ENCODE measurements at places on chromosomes 4 and X.
A peak's percentile ranks its signal among the peaks of the same experiment; 100 is the strongest.

- DNase-seq = peak; percentile 57
These were observed 283.2 kb upstream of the CPEB2 start for GRCh38 chr4:14719053-14719452.

DNA sequence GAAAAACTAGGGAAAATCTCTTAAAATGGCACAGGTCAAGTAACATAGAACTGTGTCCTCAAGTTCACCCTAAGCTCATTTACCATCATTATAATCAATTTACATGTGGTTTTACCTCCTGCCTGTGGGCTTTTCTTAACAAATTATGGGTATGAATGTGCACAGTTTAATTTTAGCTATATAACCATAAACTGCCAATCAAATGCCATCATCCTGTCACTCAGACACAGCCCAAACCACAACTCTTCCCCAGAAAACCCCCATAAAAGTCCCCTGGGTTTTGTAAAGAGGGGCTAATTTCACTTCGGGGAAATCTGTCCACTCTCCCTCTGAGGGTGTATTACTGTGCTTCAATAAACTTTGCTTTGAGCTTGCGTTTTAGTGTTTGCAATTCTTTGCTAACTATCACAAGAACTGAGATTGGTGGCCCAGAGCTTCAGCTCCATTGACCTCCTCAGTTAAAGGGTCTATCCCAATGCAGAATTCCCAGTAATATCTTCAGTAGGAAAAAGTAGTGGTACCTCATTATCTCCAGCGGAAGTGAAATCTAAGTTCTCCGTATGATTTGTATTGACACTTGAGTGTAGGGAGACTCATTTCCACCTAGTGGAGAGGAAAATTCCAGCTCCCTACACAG, 394.6 kb downstream of the SPOCK3 start:
- no peak for DNase-seq

DNA sequence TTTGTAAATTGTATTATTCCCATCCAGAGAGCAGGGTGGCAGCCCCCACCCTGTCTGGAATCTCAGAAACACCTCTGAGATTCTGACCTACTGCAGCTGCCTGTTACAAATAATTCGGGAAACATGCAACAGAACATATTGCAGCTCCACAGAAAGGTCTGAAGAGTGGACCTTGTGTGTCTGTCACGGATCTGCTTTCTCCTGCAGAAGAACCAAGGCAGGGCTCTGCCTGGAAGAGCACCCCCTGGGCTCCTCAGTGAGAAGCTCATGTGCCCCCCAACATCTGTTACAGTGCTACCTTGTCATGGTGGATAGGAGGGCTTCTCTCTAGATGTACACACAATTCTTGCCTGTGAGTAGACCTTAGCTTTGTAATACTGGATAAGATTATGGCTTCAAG, 286.6 kb upstream of the GATB start:
- no peak for DNase-seq

DNA sequence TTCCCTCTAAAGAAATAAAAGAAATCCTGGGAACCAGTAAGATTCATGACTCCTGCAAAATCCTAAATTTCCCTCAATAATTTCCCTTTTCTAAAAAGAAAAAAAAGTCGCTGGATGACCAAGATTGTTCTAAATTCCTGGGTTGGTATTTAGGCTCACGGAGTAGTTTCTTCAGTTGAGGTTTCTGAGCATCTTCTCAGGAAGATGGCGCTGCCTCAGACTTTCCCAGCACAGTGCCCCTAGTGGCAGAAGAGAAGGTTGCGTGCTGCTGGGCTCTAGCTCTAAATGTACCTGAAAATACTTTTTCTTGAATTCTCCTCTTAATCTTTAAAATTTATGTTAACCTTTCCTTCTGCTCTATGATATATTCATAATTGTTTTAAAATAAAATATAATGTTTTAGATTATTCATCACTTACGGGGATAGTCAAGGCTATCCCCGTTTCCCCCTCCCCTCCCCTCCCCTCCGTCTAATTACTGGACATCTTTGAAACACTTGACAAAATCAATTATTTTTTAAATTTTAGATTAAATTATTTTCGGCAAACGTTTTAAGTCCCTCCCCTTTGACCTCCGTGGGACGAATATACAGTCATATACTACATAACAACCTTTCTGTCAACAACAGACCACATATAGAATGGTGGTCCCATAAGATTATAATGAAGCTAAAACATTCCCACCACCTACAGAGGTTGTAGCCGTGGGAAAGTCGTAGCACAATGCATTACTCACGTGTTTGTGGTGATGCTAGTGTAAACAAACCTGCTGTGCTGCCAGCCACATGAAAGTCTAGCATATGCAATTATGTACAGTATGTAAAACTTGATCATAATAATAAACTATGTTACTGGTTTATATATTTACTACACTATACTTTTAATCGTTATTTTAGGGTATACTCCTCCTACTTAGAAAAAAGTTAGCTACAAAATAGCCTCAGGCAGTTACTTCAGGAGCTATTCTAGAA, 41.0 kb upstream of the GATB start:
- peak; percentile 20 for DNase-seq

DNA sequence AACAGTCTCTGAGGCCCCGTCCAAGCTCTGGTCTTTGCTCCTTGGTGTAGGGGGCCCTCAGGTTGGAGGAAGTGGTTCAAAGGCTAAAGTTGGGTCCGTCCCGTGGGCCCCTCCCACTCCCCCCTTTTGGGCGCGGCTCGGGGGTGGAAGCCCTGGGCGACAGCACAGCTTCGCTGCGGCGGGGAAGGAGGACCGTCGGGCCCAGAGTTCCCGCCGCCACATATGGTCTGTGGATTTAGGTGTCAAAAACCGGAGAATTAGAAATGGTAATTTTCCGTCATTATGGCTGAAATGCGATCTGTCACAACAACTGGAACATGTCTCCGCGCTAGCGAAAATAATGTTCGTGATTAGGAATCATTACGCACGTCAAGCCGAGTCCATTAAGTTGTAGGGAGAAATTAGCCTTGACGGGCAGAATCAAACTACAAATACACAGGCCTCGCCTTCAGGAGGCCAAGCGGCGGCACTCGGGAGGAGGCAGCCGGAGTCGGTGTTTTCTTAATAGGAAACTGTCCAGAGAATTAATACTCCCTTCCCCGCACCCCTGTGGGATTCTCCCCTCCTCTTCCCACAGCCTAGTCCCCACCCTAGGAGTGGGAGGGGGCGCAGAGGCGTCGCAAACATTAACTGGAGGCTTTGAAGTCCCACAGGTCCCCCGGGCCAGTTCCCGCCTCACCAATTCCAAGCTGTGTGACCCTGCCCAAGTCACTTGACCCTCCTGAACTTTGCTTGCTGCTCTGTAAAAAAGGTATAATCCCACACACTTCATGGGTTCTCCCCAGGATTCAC, 15.0 kb downstream of the NKX3-2 start:
- no peak for DNase-seq

GRCh38 chr4:186104114-186104889, at the start of gene FAM149A:
FAM149A (plus strand) TSS chr4:186104704.
- no peak for DNase-seq

- DNase-seq = no peak
These were observed 859.3 kb upstream of the LCORL start for GRCh38 chr4:18880871-18881270.

GRCh38 chr4:147944249-147944648, 212.4 kb downstream of the ARHGAP10 start:
- no peak for DNase-seq

DNA sequence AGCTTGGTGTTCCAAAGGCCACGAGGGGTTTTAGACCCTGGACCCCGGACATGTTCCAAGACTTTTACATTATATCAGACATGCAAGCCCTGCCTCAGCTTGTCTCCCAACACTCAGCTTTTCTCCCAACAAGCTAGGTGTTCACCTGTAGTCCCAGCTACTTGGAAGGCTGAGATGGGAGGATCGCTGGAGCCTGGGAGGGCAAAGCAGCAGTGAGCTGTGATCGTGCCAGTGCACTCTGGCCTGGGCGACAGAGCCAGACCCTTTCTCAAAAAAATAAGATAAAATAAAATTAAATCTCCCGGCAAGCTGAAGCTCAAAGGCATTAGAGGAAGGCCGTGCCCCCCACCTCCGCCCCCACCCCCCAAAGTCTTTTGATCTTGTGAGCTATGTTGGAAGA, 13.7 kb downstream of the CTAG1A start:
- no peak for DNase-seq

- no peak for DNase-seq
These were observed 21.5 kb downstream of the WDFY3 start for GRCh38 chr4:84944947-84945346.

GRCh38 chr4:150078041-150078578, at the start of gene DCLK2:
DCLK2 (plus strand) TSS chr4:150078445; CDS start chr4:150079028, 583 bp downstream.
- DNase-seq = peak; percentile 67

DNA sequence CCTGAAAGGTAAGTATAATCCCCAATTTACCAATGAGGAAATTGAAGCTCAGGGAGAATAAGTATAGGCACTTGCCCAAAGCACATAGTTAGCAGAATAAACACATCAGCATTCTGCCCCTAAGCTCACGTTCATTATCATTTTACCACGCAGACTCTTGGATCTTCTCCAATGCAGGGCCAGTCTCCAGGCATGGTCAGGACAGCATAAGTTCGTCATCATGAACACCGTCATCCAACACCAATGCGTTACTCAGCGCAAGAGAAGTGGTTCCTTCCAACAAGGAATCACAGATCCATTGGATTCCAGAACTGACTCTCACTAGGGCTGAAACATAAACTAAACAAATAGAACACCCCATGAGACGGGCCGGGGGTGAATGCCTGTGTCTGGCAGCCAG, 86.5 kb upstream of the GPM6B start:
- no peak for DNase-seq

DNA sequence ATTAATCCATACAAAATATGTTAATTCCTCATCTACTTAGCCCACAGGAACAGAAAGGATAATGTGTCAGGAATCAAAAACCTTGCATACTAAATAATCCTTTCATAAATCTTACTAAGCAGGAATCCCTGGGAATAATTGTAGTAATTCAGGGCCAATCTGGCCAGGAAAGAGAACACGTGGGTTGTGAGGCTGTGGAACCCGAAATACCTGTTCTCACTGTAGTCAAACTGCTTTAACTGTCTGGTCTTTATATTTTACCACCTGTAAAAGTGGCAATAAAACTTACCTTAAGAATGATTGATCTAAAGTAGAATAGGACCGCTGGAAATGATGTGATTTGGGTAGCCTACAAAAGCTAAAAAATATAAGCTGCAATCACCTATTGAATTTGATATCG, 1620.9 kb downstream of the STIM2 start:
- DNase-seq = no peak

- DNase-seq = no peak
These were observed 37.1 kb upstream of the IRAK1 start for GRCh38 chrX:154056770-154057241.

DNA sequence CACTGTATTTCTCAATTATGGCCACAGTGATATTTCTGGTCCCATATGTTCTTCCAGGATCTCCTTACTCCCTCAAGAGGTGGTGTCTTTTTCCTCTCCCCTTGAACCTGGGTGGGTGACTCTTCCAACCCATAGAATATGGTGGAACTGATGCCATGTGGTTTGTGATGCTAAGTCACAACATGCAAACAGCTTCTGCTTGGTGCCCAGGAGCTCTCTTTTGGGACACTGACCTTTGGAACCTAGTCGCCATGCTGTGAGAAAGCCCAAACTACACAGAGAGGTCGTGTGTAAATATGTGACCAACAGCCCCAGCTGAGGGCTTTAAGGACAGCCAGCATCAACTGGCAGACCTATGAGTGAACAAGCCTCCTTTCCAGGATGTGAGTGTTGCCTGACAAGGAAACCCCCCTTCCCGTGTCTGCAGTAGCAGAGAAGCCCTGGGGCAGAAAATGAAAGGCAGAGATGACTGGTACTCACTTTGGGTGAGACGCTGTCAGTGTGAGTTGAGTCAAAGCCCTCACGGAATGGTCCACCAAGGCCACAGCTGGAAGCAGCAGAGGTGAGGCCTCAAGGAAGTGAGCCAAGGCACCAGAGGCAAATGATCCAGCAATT, 223.4 kb downstream of the BCOR start:
- DNase-seq = no peak

DNA sequence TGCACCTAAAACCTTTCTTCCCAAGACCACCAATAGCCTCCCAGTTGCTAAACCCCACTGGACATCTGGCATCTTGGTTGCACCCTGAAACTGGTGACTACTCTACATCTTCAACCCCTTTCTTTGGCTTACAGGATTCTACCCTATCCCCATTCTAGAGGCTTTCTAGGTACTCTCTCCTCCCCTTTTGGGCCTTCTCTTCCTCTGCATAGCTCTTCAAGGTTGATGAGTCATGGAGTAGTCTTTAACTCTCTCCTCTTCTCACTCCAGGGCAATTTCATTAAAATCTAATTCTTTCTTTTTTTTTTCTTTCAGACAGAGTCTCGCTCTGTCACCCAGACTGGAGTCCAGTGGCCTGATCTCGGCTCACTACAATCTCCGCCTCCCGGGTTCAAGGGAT, 16.8 kb downstream of the APOO start:
- DNase-seq = peak; percentile 7

- no peak for DNase-seq
These were observed 20.1 kb downstream of the ADRA2C start for GRCh38 chr4:3786196-3786869.

- DNase-seq = no peak
These were observed 76.8 kb upstream of the GC start for GRCh38 chr4:71860643-71861042.

- DNase-seq = no peak
These were observed 198.6 kb downstream of the LRBA start for GRCh38 chr4:150816491-150816890.

DNA sequence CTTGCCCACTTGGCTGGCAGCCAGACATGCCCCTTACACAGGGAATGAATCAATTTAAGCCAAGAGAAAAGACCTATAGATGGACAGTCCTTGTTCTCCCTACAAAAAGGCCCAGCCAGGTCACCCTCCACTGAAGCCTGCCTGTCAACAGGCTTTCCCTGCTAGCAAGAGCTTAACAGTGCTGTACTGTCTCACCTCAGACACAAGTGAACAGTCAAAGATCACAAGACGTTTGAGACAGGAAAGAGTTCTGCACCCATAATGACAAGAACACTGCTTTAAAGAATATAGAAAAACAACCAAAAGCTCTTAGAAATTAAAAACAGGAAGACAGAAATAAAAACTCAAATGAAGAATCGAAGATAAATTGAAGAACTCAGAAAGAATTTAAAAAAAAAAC, 4.6 kb downstream of the RNF175 start:
- no peak for DNase-seq

DNA sequence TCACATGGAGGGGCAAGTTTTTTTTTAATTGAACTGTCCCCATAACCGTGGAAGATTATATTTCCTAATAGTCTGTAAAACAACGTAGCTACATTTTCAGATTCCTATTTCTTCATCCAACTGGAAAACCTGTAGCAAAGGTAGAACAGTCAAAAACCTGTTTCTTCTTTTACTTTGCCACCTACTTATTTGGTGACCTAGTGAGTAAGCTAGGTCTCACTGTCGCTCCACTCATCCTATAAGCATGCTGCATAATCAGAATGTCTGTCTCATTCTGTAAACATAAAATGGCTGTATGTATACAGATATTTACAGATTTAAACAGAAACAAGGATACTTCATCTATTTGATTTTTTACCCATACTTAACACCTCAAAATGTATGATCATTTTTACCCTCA, 20.4 kb downstream of the MAML3 start:
- no peak for DNase-seq

GRCh38 chr4:72376901-72377300, 192.1 kb downstream of the ADAMTS3 start:
- no peak for DNase-seq
